DND-41 (cell line): ENCODE measurements at places on chromosomes 3 and 15.

- H3K36me3 ChIP-seq = no peaks in the 10 kb centered on the region
- no peak for DNase-seq
- no peak overlapping the region for H3K27ac ChIP-seq
- peaks cover 6% of the 10 kb centered on the region for H3K4me1 ChIP-seq
Measured at GRCh38 chr3:176968631-176969030, 228.7 kb downstream of the TBL1XR1 start.

DNA sequence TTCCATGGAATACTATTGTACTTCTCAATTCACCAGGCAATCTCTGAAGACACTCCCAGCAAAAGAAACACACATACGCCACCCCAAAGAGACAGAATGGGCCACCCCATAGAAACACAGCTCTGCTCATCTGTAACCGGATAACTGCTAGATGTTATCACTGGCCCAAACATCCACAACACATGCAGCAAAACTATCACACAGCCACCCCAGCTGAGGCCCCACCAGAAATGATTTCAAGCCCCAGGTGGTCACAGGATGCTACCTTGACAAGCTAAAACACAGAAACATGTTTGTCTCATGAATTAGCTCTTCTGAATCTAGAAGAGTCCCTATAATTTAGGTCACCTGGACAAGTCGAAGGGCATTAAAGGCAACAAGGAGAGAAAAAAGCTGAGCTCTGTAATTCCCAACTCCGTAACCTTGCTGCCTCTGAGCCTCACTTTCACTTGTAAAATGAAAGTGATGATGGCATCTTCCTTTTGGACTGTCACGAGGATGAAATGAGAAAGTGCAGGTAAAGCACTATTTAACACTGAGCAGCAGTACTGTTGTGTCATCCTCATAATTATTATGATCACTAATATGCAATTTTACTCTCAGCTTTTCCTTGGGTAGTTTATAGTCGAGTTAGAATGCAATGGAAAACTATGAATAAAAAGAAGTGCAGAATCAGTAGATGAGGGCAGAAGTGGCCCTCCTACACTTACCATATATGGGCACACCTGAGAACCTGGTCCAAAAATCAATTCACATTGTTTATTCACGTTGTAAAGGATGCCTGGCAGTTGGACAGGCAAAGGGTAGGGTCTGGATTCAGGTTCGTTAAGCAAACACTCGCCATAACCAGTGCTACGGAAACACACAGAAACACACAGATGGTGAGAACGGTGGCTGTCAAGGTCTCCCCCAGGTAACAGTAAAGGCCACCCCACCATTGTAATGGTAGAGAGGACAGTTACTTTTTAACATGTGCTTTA lies 38.6 kb downstream of the ADAMTS9 start:
- H3K27ac ChIP-seq = no peak overlapping the region
- no peaks in the 10 kb centered on the region for H3K4me1 ChIP-seq
- H3K4me3 ChIP-seq = no peak overlapping the region
- no peak for DNase-seq
- no peaks in the 10 kb centered on the region for H3K27me3 ChIP-seq

GRCh38 chr15:63463036-63463435 lies 41.4 kb upstream of the USP3 start:
- H3K36me3 ChIP-seq = no peaks in the 10 kb centered on the region
- DNase-seq = no peak
- H3K27me3 ChIP-seq = no peaks in the 10 kb centered on the region
- no peaks in the 10 kb centered on the region for H3K4me1 ChIP-seq

DNA sequence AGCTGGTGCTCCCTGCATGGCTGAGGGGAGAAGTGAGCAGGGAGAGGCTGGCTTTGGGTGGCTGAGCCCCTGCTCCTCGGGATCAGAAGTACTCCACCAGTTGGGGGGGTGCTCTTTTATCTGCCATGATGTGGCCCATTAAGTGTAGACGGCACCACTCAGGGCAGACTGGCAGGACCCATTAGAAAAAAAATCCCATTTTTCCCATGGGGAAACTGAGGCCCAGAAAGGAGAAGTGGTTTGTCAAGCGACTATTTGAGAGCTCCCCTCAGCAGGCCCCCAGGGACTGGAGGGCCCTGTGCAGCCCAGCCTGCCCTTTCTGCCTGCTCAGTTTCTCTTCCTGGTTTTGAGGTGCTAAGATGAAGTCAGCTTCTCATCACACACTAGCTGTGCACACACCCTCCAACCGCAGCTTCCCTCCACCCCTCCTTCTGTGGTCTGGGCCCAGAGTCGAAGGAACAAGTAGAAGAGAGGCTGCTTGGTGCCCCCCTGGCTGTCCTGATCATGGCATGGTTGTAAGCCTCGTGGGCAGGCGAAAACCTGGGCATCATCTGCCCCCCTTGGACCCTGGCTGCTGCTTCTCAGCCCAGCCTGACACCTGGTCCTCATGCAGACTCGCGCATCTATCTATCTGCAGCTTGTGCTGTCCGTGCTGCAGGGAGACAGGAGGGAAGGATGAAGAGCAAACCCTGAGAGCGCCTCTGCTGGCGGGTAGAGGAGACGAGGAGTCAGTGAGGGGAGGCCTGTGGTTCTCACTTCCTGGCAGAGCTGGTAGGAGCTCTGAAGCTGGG lies 5.6 kb downstream of the CSK start:
- H3K27ac ChIP-seq = peak overlapping the region; percentile 90
- H3K27me3 ChIP-seq = no peaks in the 10 kb centered on the region
- DNase-seq = peak; percentile 94
- no peak overlapping the region for H3K4me3 ChIP-seq

- no peak overlapping the region for H3K27ac ChIP-seq
- no peak overlapping the region for H3K4me3 ChIP-seq
- H3K36me3 ChIP-seq = no peaks in the 10 kb centered on the region
- peaks cover 3% of the 10 kb centered on the region for H3K27me3 ChIP-seq
- no peak for DNase-seq
Measured at GRCh38 chr3:8739757-8740504, 6.3 kb downstream of the CAV3 start.

DNA sequence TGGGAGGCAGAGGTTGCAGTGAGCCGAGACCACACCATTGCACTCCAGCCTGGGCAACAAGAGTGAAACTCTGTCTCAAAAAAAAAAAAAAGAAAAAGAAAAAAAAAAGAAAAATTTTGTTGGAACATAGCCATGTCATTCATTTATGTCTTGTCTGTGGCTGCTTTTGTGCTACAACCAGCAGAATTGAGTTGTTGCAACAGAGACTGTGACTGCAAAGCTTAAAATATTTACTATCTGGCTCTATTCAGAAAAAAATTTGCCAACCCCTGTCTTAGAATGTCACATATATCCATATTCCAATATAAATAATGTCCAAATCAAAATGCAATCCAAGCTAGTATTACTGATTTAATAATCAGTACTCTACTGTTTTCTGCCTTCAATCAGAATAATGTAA lies 25.1 kb downstream of the CD80 start:
- no peak overlapping the region for H3K4me3 ChIP-seq
- DNase-seq = no peak
- no peaks in the 10 kb centered on the region for H3K36me3 ChIP-seq
- H3K27ac ChIP-seq = no peak overlapping the region
- no peaks in the 10 kb centered on the region for H3K27me3 ChIP-seq

DNA sequence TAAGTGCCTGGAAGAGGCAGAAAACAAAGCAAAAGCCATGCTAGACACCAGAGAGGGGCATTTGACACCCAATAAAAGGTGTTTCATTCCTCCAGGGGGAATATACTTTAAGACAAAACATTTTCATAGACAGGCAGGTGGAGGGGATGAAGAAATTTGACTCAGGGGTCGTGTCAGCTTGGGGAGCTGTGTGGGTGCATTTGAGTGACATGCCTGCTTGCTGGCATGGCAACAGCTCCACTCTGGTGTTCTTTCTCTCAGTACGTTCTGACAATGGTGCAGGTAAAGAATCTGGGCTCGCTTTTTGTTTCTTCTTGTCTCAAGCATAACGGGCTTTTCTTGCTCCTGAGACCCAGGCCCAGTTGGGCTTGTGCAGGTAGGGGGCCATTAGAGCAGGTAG lies 292.9 kb upstream of the ATP10A start:
- no peak overlapping the region for H3K4me3 ChIP-seq
- no peaks in the 10 kb centered on the region for H3K27me3 ChIP-seq
- H3K27ac ChIP-seq = no peak overlapping the region
- no peaks in the 10 kb centered on the region for H3K4me1 ChIP-seq
- no peak for DNase-seq
- H3K36me3 ChIP-seq = no peaks in the 10 kb centered on the region
